Lung (tissue), 17 donors: ENCODE measurements at places on chromosomes 7 and 10.

- DNase-seq = no peak
Measured at GRCh38 chr10:23868121-23868520, 340.8 kb upstream of the KIAA1217 start.

DNA sequence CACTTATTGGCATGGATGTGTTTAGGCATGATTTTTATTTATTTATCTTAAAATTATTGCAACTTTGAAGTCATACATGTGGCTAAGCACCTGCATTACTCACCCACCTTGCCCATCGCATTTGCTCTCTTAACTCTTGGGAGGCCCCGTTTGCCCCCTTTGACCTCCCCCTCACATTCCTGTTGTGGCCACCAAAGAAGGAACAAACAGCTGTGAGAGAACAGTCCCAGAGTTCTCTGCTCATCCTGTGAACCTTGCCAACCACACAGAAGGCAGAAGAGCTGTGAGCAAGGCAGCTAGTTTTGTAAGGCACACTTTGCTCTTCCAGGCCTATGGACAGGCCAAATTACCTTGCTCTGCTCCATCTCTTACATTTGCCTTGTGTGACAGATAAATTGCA, 23.6 kb upstream of the FGL2 start:
- DNase-seq = no peak

DNA sequence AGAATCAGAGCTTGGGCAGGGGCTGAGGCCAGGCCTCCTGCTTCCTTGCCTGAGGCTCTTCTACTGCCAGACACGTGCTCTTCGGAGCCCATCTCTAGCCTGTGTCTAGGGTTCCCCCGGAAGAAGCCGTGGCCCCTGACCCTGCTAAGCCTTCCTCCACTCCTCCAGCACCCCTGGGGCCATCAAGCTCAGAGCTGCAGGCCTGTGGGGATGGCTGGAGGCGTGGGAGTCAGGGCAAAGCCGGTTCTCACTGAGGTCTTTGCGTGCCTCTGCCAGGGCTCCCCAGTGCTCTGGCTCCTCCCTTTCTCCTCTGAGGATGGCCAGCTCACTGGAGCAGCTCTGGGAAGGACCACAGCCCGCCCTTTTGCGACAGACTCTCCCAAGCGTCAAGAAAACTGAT, 34.4 kb downstream of the GHRHR start:
- DNase-seq = no peak

GRCh38 chr7:13327669-13328068, 640.2 kb downstream of the ARL4A start:
- no peak for DNase-seq

- DNase-seq = no peak
Measured at GRCh38 chr10:97157578-97158095, 28.1 kb downstream of the SLIT1 start.

DNA sequence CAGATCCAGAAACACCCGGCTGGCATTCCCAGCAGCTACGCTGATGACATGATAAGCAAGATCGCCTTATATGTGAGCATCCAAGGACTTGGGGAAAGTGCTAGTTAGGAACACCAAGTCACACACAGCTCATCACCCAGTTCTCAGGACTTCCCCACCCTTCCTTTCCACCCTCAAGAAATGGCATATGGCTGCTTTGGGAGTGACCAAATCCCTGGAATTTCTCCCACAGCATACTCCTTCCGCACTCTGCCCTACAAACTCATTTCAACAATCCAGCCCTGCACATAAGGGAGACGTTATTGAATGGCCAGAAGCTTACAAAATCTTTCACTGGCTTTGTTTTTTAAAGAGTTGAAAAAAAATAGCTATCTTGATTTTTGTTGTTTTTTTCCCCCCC, 4.2 kb downstream of the ITIH5 start:
- DNase-seq = no peak

GRCh38 chr7:30983042-30983913, 19.5 kb downstream of the GHRHR start:
- peak; percentile 87 for DNase-seq

- no peak for DNase-seq
Measured at GRCh38 chr10:113447278-113447677, 105.6 kb upstream of the HABP2 start.

GRCh38 chr10:132916956-132917666, 25.3 kb downstream of the CFAP46 start:
- no peak for DNase-seq

- peak; percentile 26 for DNase-seq
Measured at GRCh38 chr10:73810735-73811465, 498 bp downstream of the NDST2 start.

GRCh38 chr7:90246171-90246570, 1.2 kb downstream of the CFAP69 start:
- peak; percentile 15 for DNase-seq

DNA sequence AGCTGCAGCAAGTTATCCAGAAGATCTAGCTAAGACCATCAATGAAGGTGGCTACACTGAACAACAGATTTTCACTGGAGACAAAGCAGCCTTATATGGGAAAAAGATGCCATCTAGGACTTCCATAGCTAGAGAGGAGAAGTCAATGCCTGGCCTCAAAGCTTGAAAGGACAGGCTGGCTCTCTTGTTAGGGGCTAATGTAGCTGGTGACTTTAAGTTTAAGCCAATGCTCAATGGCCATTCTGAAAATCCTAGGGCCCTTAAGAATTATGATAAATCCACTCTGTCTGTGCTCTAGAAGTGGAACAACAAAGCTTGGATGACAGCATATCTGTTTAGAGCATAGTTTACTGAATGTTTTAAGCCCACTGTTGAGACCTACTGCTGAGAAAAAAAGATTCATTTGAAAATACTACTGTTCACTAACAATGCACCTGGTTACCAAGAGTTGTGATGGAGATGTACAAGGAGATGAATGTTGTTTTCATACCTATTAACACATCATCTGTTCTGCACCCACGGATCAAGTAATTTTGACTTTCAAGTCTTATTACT, 13.6 kb upstream of the ADAMTS14 start:
- DNase-seq = no peak

- DNase-seq = no peak
Measured at GRCh38 chr7:134763960-134764359, 15.5 kb upstream of the CALD1 start.

- DNase-seq = no peak
Measured at GRCh38 chr10:5806745-5807144, 6.5 kb downstream of the GDI2 start.

DNA sequence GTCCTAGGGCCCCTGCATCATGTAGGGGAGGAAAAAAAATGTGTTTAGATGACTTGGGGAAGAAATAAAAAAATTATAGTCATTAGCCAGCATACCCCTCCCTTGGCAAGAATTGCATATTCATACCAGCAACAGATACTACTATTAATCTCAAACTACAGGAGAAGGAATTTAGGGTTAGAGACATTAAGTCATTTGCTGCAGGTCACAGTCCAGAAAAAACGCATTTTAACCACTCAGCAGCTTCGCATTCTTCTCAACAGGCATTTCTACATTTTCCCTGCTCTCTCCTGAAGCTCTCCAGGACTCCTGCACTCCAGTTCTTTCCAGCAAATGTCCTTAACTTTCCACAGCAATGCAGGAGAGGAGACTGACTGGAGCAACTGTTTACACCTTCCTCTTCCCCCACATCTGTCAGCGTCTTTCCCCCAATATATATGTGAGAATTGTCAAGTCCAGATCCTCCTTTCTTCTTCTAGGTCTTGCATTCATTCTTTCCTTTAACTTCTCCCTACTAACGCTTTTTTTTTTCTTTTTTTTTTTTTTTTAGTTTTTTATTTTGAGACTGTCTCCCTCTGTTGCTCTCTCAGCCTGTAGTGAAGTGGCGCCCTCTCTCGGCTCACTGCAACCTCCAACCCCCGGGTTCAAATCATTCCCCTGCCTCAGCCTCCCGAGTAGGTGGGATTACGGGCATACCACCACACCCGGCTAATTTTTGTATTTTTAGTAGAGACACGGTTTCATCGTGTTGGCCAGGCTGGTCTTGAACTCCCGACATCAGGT, 35.6 kb downstream of the PRPS1L1 start:
- DNase-seq = no peak

DNA sequence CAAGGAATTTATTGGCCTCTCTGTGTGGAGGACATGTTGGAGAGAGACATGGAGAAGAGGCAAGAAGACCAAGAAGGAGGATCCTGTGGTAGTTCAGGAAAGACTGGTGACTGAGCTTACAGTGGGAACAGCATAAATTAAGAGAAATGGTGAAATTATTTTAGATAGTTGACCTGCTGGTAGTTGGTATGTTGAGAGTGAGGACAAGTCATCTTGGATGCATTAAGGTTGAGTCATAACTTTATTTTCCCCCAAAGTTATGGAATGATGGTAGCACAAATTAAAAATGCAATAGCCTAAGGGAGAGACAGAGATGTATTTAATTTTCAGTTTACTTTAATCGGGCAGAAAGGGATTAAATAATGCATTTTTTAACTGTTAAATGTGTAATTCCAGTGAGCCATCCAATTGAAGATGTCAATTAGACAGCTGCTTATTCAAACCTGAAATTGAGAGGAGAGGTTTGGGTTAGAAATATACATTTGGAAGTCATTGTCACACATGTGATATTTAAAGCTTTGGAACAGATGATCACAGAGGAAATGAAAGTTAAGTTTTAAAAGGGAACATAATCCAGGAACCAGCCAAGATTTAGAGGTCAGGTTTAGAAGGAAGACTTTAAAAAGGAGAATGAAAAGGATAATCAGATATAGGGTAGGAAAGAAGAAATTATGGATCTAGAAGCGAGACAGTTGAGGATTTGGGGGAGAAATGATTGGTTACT, 80.6 kb downstream of the DGKB start:
- DNase-seq = no peak

DNA sequence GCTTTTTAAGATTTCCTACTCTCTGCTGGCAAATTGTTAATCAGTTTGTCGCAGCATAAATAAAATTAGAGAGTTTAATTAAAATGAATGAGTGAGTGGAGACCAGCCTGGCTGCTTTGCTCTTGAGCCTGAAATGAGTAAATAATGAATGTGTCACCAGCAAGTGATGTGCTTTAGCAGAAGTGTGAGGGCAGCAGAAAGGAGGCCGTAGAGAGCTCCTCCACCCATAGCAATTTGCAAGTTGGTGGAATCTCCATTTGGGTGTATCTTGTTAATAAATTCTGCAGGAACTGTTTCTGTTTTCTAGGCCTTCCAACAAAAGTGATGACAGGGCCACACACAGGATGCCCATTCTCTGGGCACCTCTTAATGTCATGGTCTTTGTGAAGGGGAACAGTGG, 18.8 kb upstream of the ERCC6 start:
- DNase-seq = no peak

DNA sequence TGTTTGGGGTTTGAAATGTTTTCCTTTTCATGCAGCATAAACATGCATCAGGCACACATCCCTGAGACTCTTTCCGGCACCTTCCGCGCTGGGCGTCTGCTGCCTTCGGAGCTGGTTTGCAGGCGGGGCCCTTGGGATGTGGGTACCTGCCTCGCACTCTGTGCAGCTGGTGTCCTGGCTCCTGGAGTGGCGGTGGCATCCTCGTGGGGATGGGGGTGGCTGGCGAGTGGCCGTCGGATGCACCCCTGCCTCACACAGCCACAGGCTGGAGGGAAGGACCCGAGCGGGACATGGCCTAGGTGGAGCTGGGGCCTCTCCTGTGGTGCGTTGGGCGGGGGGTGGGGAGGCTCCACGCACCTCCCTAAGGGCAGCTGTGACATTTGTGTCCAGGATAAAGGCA, 68.5 kb upstream of the ADGRA1 start:
- DNase-seq = no peak

- DNase-seq = no peak
Measured at GRCh38 chr7:104149822-104150221, 58.0 kb downstream of the ORC5 start.

DNA sequence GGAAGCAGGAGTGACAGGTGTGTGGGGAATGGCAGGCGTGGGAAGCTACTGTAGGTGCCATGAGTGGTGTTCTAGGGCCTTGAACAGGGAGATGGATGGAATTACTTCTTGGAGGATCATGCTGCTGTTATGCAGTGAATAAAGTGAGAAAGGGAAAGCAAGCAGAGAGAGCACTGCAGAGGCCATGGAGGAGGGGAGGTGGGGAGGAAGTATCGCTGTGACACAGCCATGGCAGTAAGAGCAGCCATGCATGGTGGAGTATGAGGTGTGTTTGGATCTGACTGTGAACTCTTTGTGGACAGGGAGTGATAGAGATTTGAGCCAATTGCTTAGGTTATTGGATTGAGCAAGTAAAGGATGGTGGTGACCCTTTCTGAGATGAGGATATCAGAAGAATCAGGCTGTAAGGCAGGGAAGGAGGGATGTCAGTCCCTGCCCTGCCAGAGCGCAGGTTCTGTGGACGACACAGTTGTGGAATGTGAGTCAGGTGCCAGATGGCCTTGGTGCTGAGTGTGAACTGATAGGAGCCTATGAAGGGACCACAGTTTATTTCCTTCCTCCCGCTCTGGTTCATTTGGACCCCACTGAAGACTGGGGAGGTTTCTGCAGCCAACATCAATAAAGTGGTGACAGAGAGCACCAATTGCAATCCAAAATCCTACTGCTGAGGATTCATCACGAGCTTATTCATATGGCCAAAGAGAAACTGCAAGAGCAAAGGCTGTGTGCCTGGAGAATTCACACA, 105.5 kb upstream of the TMEM72 start:
- DNase-seq = no peak

DNA sequence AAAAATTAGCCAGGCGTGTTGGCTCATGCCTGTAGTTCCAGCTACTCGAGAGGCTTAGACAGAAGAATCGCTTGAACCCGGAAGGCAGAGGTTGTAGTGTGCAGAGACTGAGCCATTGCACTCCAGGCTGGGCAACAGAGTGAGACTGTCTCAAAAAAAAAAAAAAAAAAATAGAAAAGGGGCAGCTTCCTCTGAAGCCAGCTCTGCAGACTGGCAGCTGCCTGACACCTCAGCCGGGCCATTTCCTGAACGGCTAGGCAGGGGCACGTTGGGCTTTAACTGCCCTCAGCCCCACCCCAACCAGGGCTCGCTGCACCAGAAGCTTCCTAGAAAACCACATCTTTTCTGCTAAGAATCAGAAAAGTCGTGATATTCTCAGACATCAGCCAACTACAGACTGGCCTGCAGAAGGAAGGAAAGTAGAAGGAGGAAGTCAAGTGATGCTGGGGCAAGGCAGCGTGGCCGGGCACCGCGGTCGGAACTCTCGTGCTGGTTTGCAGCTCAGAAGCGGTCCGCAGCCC, 38.0 kb downstream of the PRKAG2 start:
- no peak for DNase-seq

DNA sequence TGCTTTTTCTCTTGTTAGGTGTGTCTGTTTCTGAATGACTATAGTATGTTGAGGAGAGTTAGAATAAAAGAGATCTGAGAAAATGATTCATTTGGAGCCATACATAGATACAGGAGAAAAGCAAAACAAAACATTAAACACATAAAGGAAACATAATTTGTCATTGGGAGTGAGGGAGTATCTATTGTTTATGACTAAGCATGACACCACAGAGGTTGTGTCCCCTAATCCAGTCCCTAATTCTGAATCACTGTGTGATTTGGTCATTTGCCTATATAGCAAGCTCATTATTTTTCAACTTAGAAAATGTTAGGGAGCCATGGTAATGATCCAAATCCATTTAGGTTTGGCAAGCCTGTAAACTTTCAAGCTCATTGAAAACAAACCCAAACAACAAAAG, 132.3 kb upstream of the BMPER start:
- no peak for DNase-seq

- peak; percentile 25 for DNase-seq
Measured at GRCh38 chr7:81447351-81447952, 322.4 kb downstream of the HGF start.
